Bone marrow (tissue), 2 donors: ENCODE measurements at places on chromosomes 3 and 15.
A peak's percentile ranks its signal among the peaks of the same experiment; 100 is the strongest.

GRCh38 chr15:88509321-88509720, 37.2 kb downstream of the DET1 start:
- DNase-seq = no peak

DNA sequence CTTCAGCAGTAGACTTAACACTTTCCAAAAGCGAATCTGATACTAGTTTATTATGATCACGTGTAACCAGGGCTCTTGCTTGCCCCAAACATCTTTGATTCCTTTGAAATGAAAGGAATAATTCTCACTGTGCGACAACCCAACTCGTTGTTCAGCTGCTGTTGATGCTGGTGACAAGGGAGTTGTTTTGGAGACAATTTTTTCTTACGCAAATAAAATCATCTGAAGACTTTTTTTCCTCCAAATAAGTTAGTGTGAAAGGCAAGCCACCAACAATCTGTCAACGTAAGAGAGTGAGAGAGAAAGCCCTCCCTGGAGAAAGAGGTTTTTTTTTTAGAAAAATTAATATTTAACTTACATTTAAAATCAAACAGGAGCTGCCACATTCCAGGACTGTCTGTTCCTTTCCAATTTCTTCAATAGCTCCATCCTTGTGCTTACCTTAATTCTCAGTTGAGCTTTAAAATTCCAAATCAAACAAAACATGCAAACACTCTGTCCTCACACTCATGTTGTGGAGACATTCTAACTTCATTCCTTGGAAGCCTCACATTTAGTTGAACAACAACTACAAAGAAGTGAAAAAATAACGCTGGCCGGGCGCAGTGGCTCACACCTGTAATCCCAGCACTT, 4.9 kb upstream of the P3H2 start:
- no peak for DNase-seq

DNA sequence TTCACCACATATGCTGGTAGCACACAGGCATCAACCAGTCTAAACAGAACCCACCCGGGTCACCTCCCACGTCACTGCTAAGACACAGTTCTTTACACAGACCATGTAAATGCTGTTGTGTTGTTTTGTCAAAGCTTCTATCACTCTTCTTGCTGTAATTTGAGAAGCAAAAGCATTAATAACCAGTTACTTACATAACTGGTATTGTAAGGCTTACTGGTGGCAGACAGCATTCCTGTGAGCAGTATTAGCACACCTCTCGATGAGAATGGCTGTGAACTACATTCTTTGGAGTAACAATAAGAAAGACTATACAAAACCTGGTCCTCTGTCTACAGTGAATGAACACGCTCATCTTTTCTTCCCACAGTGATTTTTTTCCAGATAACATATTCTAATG, 479.2 kb downstream of the LPP start:
- DNase-seq = no peak

GRCh38 chr3:172840913-172841312, 90.4 kb downstream of the ECT2 start:
- DNase-seq = no peak

GRCh38 chr3:150319900-150320299, 88.2 kb upstream of the TSC22D2 start:
- no peak for DNase-seq

DNA sequence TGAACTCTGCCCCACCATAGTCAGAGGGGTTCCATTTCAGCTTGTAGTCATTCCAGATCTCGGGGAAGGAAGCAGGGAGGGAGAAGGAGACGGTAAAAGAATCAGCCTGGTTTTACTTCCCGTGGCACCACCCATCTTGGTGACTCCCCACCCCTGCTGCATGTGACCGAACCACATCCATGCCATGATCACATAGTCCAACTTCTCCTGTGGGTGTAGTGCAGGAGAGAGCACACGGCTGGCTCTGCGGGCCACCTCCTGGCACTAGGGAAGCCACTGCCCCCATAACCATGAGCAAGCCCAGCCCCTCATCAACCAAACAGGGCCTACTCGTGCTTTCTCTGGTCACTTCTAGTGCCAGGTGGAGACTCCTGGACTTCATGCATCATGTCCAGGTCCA, 3.7 kb downstream of the CHRNA3 start:
- no peak for DNase-seq

GRCh38 chr3:68378631-68379030, 553.7 kb downstream of the TAFA4 start:
- DNase-seq = no peak

GRCh38 chr3:185758912-185759311, 65.9 kb downstream of the IGF2BP2 start:
- DNase-seq = no peak

- no peak for DNase-seq
Observed at GRCh38 chr15:60228101-60228500, 169.7 kb downstream of the ANXA2 start.

DNA sequence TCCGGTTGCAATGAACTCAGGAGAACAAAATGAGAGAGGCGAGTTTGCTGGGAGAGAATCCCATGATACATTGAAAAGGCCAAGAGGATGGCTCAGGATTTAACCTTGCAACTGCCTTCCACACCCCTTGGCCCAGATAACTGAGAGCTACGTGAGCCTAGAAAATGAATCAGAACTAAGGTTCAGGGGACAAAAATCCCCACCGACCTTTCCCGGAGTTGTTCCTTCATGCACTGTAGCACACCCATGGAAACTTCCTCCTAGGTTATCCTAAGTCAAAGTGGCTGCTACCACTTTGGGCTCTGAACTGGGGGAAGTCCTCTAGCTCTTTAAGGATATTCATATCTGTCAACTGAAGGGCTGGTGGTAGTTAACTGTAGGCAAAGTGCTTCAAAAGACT, 58.3 kb upstream of the SLC4A7 start:
- no peak for DNase-seq

GRCh38 chr3:174000675-174001074, 603.1 kb downstream of the NLGN1 start:
- DNase-seq = no peak

DNA sequence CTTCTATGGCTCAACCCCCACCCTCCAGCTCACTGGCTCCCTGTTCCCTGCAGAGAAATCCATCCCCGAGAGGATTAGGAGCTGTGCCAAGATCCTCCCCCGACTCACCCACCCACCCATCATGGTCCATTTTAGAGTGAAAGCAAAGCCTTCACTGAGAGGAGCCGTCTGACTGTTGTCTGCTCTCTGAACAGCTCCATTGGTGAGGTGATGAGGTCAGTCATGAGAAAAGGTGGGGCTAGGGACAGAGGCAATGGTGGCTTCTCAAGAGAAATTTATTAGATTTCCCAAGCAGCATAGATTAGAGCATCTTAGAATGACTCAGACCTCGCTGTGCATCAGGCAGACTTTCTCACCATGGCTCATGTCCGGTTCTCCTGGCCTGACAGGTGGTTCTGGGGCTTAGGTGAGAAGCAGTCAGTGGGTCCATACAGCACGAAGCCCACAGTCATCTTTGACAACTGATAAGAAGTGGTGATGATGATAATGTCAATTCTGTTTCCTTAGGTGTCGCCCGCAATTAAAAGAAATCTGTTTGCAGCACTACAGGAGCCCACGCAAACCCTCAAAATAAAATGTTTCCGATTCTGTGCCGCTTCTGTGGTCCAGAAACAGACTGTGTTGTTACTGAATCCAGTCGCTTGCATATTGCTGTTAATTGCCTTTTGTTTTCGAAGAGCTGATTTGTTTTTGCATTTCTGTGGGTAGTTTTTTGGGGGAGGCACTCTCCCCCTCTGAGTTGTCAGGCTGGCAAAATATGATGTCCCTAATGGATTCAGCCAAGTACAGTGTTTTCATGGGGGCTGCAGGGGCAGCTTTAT, 24.8 kb upstream of the RHO start:
- DNase-seq = no peak

DNA sequence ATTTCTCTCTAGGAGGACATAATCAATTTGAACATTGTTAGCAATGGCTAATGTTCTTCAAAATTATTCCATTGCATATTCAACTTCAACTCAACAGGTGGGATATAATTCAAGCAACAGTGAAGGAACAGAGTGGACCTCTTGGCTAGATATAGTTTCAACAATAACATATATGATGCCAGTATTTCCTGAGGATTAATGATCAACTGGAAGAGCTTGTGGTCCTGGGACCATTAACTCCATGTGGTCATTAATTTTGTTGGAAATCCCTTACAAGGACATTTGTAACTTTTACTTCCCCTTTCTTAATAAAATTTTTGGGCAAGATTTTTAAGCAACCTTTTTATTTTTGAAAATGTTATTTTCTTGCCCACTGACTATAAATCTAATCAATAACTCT, 54.3 kb upstream of the ROBO2 start:
- no peak for DNase-seq

GRCh38 chr3:58085616-58086015, 77.4 kb downstream of the FLNB start:
- DNase-seq = no peak

DNA sequence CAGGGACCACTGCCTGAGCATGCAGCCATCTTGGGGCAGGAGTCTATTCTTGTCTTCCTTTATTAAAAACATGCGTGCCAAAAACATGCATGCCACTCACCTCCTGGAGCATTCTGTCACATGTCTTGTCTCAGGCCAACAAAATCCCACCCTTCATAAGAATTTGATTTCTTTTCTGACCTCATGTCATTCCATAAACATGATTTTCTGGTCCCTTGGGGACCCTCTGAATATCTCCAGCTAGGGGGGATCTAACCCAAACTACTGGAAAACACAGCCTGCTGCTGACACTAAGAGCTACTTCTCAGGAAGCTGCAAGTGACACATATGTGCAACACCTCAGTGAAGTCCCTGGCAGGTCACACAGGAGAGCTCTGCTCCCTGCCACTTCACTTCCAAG, 26.8 kb upstream of the NOX5 start:
- no peak for DNase-seq

- no peak for DNase-seq
Observed at GRCh38 chr3:176807938-176808337, 389.3 kb downstream of the TBL1XR1 start.

- DNase-seq = no peak
Observed at GRCh38 chr15:25790000-25790660, 73.0 kb downstream of the ATP10A start.

GRCh38 chr3:140376136-140376889, 301.6 kb upstream of the TRIM42 start:
- no peak for DNase-seq

DNA sequence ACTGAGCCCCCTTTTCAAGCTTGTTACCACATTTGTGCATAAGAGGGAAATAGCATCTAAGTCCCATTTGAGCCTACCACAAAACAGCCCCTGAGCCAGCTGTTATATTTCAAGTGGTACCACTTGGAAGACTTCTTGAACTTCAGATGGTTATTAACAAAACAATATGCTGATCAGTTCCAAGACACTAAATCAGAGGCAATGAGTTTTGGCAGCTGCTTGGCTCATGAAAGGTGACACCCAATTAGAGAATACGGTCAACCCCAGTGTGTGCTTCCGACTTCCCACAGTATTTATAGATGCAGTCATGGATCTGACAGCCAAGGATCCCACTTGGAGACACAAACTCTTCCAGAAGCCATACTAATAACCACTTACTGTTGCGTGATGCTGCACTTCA, 469.6 kb upstream of the PPP2R3A start:
- no peak for DNase-seq

DNA sequence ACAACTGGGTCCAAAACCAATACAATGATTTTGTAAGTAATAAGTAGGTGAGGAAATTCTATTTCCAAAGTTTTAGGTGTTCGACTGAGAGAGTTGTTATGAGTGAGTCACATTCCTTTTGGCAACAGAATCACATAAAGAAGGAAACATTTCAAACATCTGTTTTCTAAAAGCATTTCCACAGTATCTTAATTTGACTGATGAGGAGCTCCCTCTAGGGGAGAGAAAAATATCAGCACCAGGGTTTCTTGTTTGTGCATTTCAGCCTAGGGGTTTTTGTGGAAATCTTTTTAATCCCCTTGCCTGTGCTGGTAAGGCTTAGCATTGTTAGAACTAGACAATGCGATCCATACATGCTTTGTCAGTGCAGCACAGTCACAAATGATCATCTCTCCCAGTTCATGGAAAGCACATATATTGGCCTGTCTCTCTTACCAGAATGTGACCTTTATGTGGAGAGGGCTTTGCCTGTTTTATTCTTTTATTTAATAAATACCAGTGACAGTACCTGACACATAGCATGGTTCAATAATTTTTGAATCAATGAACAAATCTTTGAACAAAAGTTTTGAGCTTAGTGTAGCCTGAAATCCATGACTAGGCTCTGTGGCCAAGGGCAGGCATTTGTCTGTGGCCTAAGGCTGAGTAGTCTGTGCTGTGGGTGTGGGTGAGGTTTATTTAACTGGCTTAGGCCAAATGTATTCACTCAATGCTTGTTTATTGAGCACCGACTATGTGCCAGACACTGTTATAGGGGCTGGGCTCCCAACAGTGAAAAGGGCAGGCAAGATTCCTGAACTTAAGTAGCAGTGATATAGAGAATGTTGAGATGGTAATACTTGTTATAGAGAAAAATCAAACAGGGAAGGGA, 21.1 kb upstream of the IQCF6 start:
- peak; percentile 63 for DNase-seq

DNA sequence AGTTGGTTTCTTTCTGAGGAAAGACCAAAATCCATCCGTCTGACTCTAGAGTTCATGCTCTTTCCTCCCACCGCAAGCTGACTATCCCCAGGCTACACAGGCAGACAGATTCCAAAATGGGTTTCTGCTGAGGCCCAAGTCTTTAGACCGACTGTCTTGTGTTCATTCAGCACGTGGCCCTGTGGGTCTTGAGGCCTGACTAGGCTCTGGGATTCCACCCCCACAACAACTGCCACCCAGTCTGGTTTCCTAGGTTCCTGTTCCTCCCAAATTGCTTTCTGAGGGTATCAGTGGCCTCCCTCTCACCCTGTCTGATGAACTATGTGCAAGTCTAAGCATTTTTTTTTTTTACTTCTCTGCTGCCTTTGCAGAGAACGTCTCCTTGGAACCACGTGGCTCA, 67.7 kb downstream of the CYP19A1 start:
- no peak for DNase-seq

DNA sequence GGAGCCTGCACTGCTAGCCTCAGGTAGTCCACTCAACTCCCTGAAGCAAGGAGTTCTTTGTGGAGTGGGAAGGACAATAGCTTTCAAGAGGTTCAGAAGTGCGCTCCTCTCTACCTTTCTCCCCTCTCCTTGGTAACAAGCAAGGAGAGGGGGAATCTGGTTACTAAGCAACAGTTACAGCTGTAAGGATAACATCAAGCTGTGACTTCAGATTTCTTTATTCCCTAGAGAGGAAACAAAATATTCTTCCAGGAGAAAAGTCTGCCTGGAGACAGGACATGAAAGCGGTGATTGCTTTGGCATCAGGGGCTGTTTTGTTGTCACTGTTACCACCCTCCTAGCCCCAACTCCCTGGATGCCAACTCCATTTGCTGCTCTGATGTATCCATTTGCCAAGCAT, 70.4 kb downstream of the TRANK1 start:
- DNase-seq = no peak

DNA sequence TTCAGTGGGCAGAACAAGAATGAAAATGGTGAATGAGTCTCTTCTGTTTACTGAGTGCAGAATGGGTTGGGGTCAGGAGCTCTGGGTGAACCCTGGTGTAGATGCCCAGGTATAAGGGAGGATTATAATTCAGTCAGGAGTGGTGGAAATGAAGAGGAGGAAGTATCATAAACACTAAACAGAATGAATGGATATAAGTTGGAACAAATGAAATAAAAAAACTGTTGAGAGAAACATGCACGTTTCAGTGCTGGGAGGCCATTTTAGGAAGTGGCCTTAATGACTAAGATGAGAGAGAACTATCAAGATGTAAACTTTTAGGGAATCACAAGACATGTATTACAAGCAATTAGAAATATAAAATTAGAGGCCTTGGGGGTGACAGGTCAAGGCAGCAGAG, 32.8 kb upstream of the LEKR1 start:
- no peak for DNase-seq

GRCh38 chr15:83123529-83123928, 16.1 kb downstream of the TM6SF1 start:
- DNase-seq = no peak
